ENCODE measurements at places on chromosomes 6 and 20.

DNA sequence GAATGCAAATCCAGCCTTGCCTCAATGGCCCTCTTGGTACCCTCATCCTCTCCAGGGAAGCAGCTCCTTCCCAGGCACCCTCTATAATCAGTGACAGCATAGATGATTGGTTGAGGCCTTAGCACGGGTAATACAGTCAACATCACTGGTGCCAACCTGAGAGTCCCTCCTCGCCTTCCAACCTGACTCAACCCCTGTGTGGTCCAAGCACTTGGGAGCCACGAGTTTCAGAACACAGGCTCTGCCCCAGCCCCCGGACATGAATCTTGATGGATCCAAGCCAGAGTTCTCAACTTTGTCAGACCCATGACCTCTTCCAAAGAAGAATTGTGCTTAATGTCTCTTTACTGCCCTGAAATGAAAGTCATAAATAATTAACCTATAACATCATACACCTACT is 213.9 kb downstream of the PREX1 start:
- no peak for DNase-seq

DNA sequence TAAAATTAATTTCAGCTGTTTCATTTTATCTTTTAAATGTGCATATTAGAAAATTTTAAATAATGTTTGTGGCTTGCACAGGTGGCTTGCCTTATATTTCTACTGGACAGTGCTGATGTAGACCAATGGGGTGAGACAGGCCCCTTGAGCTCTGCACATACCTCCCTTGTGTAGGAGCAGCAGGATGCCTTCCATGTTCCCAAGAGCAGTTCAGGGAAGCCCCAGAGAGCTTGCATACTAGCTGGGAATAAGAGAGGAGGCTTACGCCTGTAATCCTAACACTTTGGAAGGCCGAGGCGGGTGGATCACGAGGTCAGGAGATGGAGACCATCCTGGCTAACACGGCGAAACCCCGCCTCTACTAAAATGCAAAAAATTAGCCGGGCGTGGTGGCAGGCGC is 61.4 kb downstream of the RFPL4B start:
- no peak for DNase-seq

DNA sequence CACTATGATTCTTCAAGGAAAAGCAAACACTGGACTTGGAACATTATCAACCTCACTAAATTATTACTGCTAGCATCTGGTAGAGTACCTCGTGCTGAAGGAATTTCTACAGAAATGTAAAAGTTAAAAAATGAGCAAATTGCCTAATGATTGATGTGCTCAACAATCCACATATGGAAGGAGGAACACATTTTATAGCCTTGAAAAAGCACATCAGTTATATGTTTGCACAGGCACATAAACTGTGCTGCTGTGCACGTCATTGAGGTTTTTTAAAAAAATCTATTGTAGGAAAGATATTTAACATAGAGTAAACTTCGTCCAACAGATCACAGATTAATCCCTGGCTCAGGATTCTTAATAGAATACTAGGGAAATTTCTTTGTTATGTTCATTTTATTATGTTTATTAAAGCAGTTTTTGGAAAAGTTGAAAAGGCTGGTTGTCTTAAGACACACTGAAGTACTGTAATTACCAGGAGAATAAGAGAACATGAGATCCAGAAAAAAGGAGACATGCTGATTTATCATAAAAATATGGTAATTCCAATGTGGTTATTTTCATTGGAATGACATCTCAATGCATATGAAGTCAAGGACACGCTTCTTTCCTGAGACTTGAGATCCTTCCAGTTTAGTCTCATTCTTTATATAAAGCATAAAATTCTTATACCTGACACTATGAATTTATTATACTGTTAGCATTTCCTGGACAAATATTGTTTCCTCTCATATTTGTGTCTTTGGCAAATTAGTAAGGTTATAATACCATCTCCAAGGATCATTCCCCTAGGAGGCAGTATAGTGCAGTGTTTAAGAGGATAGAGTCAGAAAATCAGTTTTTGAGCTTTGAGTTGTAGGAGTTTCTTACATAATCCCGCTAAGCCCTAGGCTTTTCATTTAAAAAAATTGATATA is 511.1 kb downstream of the TENT5A start:
- no peak for DNase-seq

GRCh38 chr6:93516441-93516840 is 97.1 kb upstream of the EPHA7 start:
- DNase-seq = no peak

DNA sequence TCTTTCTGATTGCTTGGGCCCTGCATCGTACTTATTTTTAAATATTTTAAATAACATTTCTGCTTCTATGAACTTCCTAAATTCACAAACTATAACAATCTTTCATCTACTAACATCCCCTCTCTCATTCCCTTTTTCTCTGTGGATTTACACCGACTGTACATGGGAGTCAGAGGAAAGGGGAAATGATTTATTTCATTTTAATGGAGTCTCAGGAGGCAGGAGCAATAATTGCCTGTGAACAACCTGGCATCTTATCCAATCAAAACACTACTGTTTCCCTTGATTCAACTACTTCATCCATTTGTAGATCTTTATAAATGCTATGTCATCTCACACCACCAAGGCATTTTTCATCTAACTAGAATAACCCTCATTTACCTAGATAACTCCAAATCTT is 89.6 kb downstream of the FHL5 start:
- no peak for DNase-seq

GRCh38 chr20:61888101-61888865 is 177.4 kb downstream of the TAF4 start:
- no peak for DNase-seq

- DNase-seq = no peak
Observed at GRCh38 chr20:54051068-54051467, 19.3 kb downstream of the BCAS1 start.

DNA sequence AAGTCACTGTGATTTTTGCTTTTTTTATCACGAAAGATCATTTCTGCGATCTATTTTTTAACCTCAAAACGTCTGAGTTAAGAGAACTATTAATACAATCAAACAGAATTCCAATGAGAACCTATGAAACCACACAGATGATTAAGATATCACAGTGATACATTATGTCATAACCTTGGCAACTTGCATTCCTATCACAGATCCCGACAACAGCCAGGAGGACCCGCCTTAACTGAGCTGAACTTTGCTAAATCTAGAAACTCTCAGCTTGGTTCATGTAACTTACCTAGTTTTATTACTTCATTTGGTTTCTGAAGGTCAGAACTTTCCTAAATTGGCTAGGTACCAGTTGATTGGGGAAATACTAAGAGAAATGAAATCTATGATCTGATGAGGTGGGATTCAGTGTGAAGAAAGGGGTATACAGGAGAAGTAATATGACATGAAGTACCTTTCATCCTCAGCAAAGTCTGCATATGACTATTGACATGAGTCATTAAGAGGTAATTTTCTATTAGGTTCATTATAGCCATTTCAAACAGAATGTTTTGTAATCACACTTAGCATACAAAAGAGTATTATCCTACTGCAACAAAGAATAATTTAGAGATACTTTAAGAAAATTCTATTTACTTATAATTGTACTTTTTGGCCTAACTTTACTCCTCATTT is 11.2 kb downstream of the LYRM4 start:
- no peak for DNase-seq

DNA sequence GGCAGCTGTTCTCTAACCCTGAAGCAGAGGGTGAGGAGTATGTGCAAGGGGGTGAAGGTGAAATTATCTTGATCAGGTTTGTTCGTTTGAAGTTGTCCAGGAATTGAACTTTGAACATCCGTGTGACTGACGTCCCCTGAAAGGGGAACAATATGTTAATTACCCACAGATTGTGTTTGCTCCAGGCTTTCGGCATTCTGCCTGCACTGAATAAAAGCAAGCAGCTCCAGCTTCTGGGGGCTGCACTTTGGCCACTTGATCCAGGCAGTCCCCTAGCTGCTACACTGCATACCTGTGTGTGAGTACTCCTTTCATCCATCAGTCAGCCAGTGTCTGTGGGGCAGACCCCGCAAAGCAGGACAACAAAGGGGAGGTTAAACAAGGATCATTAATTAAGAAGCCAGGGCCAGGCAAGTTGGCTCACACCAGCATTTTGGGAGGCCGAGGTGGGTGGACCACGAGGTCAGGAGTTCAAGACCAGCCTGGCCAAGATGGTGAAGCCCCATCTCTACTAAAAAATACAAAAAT is 104.8 kb upstream of the BTN3A2 start:
- DNase-seq = no peak

DNA sequence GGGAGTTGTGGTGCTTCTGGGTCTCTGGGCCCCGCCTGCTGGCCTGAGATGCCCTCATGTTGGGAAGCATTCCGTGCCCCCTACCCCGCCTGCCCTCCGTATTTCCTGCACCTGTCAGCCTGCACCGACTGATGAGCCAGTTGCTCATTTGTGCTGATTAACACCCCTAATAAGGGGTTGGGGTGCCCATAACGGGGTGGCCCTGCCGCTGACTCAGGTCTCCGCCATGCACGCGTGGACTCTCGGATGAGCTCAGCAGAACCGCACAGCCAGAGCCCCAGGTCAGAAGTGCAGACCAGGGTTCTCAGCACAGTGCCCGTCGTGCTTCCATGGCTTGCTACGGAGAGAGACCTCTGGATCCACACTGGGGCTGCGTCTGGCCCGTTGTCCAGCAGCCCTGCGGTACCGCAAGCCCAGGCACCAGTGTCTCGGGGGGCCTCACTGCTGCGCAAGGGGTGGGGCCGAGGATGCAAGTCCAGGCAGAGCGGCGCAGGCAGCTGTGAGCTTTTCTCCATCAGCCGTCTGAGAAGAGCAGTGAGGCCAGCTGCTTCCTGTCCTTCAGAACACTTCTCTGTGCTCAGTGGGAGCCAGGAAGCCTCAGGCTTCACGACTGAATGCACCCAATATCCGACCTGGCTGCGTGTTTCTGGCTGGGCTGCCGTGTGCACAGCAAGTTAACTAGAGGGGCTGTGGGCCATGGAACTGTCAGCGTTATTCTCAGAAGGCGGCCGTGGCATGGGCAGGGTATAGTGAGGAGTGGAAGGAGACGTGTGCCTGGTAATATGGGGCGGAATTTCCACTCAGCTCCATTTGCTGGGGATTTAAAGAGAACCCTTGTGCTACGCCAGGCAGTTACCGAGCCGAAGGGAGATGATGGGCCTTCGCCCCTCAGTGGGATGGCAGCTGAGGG is 18.6 kb downstream of the MTG2 start:
- DNase-seq = no peak

DNA sequence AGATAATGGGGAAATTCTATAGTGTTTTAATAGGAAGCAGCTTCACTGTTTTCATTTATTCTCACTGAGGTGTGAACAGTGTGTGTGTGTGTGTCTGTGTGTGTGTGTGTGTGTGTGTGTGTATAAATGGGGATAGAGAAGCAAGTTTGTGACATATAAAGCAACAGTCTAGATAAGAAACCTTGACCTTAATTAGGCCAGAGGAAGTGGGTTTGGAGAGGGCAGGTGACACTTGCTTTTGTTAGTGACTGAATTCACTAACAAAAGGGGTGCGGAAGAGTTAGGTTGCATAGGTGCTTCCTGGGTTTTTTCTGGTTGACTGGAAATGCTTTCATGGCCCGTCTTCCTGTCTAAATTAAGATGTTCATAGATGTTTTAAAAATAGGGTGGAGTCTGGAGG is 515.7 kb upstream of the FLRT3 start:
- DNase-seq = no peak

DNA sequence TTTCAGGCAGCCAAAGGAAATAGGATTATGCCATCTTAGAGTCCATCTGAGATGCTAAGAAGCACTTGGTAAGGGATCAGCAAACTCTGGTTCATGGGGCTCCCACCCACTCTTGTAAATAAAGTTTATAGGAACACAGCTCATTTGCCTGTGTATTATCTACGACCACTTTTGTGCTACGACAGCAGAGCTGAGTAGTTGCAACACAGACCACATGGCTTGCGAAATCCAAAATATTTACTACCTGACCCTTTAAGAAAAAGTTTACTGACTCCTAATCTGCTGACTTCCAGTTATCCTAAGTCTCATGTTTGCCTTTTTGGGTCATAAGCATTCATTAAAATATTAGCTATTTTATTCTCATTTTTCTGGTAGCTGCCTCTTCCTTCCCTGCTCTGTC is 859.0 kb downstream of the QKI start:
- DNase-seq = no peak

GRCh38 chr6:16521528-16521927 is 239.7 kb downstream of the ATXN1 start:
- no peak for DNase-seq

DNA sequence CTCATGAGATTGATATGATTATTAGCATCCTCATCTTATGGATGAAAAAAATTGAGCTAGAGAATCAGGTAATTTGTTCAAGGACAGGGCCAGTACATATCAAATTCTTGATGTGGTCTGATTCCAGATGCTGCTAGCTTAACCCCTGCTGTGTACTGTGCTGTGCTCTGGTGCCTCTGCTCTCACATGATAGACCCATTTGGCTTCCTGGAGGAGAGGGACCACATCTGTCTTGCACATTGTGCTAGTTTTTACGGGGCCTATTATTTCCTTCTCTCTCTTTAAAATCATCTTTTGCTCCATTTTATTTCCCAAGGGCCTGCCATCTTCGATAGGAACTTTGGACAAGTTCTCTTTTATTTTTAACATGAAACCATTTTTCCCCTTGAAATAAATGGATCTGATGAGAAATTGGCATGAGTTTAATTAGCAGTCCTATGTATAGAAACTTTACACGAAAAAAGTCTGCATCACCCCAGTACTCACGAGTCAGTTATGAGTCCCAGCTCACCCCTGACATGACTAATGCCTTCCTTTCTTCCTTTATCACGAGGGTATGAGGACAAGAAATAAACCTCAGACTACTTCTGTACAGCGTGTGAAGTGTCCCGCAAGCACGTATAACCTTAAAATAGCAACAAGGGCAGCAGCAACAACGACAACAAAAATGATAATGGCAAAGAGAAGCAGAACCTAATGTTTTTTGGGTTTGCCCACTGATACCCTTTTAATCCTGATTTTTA is 26.5 kb downstream of the CD109 start:
- no peak for DNase-seq

GRCh38 chr6:34947561-34947960 is 58.5 kb downstream of the ANKS1A start:
- DNase-seq = no peak

- DNase-seq = no peak
Observed at GRCh38 chr6:112037783-112038216, 16.1 kb upstream of the CCN6 start.

GRCh38 chr6:122400121-122400450 is 634 bp downstream of the HSF2 start:
- no peak for DNase-seq

All from NCI-H1105 (cell line).